ENCODE measurements at places on chromosomes 7 and 10.

DNA sequence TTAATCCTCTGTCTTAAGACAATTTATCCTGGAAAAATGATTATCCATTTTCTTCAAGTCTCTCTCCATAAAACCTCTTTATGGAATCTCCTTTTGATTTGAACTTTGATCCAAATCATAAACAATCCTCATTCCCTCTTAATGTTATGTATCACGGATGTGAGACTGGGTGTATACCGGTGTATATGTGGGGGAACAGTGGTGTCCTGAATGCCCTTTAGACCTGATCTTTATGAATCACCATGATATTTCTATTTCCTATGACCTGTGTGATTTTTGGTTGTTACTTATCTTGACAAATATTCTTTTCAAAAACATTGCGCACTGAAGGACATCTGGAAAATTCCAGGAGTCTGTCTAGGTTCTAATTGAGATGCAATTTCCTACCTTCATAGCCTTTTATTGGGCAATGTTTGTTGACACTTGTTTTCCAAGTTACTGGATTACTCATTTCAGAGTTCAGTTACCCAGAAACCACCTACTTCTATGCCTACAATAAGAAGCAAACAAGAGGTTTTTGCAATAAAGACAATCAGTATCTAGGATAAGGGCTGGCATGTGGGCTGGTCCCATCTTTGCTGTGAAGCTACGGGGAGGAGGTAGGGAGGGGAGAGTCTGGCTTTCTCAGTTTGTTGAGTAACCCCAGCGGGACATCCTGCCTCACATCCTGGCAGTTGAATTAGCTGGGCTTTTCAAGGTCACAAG, 190.4 kb downstream of the CTTNBP2 start:
- no peak for DNase-seq

- DNase-seq, result no peak
Measured at GRCh38 chr10:70759781-70760180, 25.4 kb downstream of the TBATA start.

DNA sequence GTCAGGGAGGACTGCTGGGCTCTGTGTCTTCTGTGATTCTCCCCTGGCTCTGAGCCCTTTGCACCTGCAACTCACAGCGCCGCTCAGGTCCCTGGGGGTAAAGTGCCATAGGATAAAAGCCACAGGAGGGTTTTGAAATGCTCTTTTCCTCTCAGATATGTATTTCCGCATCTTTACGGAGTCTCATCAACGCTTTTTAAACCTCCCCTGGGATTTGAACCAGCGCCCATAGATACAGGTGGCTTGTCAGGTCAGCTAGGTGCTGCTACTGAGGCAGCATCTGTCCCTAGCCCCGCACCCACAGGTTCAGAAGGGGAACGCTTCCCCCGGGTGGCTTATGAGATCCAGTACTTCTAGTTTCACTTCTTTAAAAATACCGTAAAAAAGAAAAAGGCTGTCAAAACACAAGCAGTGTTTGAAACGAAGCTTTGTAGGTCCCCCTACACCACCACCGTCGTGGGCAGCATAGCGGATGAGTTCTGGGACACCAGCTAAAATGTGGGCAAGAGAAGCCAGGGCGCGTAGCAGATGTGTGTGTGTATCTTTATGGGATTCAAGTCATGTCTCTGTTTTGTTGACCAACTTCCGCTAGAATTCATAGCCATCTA, 173.5 kb downstream of the CUX1 start:
- no peak for DNase-seq

GRCh38 chr7:155483868-155484325, 26.0 kb downstream of the EN2 start:
- peak; percentile 47 for DNase-seq

All from left ventricle myocardium superior (tissue), 1 donor.